Stimulated activated CD4-positive, alpha-beta T cell treated with anti-CD3 and anti-CD28 coated beads, TNF-alpha, amount 100 ng/mL, for 24 hours (primary cell): ENCODE measurements at places on chromosomes 1 and 21.

DNA sequence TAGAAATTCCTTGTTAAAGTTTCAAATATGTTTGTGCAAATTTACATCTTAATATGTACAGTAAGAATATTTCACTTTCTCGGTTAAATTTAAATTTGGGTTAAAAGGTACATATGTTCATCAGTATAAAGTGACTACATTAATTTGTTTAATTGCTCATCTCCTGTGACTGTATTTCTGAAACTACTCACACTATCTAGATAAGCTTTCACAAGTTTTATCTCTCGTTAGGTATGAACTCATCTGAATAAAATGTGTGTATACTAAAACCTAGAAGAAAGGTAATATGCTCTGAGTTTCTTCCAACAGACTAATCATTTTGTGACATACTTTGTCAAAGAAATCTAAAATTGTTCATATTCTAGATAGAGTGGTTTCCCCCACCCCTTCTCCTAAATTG is 150.7 kb downstream of the PATJ start:
- no peak for DNase-seq

DNA sequence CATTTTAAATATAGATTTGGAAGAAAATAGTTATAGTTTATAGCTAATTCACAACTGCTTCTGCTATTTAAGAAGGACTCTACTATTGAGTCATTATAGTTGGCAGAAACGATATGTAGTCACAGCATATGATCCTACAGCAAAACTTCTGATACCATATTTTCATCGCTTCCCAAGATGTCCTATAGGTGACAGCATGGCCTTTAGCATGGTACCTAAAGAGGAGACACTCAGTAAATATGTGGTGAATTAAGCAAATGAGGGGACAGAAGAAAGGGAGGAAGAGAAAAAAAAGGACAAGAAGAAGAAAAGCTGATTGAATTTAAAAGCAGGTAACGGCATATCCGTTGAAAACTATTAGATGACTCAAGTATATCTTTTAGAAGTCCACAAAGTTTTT is 77.2 kb downstream of the PTGER3 start:
- DNase-seq = no peak

DNA sequence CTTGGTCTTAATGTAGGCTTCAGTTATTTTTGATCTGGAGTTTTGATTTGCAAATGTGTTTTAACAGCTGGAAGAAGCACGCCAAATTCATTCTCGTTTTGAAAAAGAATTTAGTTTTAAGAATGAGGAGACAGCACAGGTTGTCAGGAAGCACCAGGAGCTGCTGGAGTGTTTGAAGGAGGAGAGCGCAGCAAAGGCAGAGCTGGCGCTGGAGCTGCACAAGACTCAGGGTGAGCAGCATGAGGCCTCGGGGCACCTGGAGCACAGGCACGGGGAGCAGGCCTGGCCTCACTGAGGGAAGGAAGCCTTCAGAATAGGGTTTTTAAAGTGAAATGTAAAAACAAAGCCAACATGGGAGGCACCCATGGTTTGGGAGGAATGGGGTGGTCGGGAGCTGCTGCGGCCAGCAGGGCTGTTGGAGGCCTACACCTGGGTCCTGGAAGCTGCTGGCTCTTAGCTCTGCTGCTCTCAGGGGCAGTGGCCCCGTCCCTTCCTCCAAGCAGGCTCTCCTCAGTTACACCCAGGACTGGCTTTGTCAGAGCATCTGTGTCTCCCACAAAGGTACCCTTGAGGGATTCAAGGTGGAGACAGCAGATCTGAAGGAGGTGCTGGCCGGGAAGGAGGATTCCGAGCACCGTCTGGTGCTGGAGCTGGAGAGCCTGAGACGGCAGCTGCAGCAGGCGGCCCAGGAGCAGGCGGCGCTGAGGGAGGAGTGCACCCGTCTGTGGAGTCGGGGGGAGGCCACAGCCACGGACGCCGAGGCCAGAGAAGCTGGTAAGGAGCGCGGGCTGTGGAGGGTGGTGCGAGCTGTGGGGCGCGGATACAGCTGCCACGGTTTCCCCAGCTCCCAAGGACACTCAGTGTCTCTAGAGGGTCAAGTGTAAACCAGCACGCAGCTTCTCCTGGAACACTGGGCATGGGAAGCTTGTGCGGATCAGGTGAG is 66.9 kb downstream of the PCNT start:
- no peak for DNase-seq

GRCh38 chr21:40016234-40016633 is 149.0 kb downstream of the PCP4 start:
- DNase-seq = no peak

GRCh38 chr1:2823921-2824610 is 22.6 kb upstream of the TTC34 start:
- DNase-seq = no peak

DNA sequence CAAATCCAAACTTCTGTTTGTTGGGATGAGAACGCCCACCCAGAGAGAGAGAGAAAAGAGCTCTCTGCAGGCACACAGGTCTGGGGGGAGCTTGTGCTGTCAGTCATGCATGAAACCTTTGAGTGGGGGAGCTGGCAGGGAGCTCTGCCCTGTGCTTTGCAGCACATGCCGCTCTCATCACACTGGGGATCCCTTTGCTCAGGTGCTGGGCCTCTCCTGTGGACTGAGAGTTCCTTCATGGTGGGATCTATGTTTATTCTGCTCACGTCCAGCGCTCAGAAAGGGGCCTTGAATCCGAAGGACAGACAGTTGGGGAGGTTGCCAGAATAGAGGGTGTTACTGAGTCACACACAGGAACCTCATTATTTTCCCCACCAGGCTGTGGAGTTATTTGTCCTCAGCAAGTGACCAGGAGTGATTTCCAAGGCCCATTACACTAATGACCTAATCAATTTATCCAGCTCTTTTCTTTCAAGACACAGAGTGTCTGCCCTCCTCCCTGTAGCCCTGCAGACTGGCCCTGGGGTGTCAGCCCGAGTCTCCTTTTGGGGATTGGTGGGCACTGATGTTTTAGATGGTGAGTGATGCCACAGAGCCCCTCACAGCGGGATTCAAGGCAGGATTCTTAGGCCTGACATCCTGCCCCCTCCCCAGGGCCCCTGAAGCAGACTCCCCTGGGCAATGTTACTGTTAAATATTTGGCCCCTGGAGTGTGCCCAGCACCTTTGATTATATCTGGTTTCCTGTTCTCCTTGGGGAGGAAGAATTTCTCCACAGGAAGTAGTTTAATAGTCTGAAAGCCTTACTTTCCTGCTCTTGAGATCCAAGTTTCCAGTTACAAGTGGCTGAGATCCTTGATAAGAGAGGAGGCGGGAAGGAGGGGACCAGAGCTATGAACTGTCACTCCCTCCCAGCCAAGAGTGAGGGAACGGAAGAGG is 22.3 kb downstream of the MYBPH start:
- no peak for DNase-seq

DNA sequence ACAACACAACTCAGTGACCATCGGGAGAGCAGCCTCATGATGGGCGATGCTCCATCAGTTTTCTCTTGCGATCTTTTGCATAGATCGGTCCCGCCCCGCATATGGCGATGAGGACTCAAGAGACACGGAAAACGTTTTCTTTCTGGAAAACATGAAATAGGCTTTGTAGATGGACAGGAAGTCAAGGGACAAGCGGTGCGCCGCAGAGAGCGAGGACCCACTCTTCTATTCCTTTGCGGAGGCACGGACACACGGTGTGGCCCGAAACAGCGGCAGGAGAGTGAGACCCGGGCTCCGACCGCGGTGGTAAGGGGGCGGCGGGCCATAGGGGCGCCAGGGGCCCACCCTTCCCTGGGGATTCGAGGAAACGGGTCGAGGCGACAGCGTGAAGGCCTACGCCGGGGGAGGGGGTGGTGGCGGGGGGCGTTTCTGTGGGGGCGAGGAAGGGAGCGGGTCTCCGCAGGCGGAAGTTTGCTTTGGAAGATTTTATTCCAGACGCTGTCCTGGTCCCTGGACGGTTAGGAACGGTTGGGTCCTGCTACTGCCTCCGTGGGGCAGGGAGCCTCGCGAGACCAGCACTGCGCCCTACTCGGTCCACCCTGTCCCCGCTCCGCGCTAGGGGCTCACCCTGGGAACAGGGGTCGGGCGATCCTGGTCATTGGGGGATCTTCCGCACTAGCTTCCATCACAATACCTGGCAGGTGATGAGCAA is 796 bp upstream of the TDRKH start:
- DNase-seq = no peak
